G401 (cell line): ENCODE measurements at places on chromosomes 2 and 18. TPM values are rescaled to one million over a fixed set of nuclear protein-coding genes. Genes with fewer than 3 reads are reported as not detected.

CPLX4 gene
- not detected in 2 replicates for total RNA-seq

GRCh38 chr2:38207168-38207567 lies 131.2 kb upstream of the CYP1B1 start:
- DNase-seq = no peak

CIB4 gene
- total RNA-seq = not detected in 2 replicates

KANSL3 gene
- 17.7 and 33.5 TPM in 2 replicates for total RNA-seq

- DNase-seq = no peak
These were observed 41.9 kb upstream of the CCDC195 start for GRCh38 chr2:224757934-224758548.

GRCh38 chr2:88765154-88765888 lies 73.8 kb downstream of the RPIA start:
- DNase-seq = no peak

GRCh38 chr18:55219059-55219458 lies 259.8 kb upstream of the CCDC68 start:
- no peak for DNase-seq

- no peak for DNase-seq
These were observed 2.2 kb downstream of the SERPINE2 start for GRCh38 chr2:224036731-224037361.

DNA sequence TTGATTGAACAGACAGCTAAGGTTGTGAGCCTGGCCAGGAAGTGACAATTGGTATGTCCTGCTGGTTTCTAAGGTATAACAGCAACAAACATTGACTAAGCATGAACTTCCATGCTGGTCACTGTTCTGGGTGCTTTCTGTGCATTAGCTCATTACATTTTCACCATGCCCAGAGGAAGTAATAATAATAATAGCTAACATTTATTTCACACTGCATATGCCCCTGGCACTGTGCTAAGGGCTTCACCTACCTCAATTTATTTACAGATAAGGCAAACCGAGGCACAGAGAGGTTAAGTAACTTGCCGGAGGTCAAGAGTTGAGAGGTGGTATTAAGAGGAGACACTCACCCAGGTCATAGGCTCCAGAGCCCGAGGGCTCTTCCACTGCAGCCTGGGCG lies 113.6 kb downstream of the PDCL3 start:
- no peak for DNase-seq

DNA sequence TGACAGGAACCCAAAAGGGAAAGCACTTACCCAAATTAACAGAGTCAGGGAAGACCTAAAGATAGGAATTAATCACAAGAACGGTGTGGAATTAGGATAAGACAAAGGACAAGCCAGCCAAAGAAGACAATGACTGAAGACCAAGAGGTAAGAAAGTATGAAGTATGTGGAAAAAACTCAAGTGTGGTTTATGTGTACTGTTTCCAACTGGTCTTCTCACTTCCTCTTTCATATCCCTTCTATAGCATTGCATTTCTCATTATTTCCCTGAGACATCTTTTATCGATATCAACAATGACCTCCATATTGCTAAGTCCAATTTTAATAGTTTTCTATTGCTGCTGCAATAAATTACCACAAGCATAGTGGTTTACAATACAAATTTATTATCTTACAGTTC lies 313.5 kb upstream of the SLC39A10 start:
- DNase-seq = no peak

DNA sequence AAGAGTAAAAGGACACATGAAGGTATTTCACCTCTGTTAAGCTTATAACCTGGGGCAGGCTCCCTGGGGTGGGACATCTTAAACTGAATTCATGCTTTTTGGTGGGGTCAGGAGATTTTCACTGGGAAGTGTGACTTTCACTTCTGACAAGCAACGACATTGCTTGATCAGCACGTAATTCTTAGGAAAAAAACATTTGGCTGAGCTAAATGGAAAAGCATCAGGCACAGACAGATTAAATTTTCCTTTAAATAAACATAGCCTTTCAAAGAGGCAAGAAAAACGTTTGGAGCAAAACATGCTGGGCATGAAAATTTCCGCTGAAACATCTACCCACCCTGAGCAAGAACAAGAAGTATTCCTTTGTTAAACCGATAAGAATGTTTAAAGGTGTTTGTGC lies 674.0 kb upstream of the CELF4 start:
- DNase-seq = no peak

HOXD4 gene
- 1.7 TPM in 1 of 2 replicates, not detected in the other for total RNA-seq

- DNase-seq = no peak
These were observed 235.6 kb downstream of the NUP35 start for GRCh38 chr2:183359867-183360266.

GRCh38 chr2:128311755-128312341 lies 6.8 kb downstream of the HS6ST1 start:
- DNase-seq = peak; percentile 85

DNA sequence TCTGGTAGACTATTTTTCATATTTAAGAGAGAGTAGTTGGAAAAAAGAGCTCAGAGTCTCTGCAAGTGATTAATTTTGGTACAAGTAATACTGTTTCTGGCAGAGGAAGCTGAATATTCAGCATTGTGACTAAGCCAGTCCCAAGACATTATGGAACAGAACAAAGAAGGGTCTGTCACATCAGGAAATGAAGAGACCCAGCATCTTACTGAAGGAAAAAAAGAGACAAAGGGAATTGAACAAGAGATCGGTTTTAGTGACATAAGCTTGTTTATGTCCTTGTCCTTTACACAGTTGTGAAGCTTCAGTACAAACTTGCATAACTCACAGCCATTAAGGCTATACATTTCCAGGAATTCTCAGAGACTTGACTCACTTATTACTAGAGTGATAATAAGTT lies 568.5 kb upstream of the SLC8A1 start:
- DNase-seq = no peak

GPC1 gene
- total RNA-seq = 35.8 and 39.1 TPM in 2 replicates

GRCh38 chr2:144632809-144633208 lies 112.9 kb upstream of the ZEB2 start:
- DNase-seq = no peak

DNA sequence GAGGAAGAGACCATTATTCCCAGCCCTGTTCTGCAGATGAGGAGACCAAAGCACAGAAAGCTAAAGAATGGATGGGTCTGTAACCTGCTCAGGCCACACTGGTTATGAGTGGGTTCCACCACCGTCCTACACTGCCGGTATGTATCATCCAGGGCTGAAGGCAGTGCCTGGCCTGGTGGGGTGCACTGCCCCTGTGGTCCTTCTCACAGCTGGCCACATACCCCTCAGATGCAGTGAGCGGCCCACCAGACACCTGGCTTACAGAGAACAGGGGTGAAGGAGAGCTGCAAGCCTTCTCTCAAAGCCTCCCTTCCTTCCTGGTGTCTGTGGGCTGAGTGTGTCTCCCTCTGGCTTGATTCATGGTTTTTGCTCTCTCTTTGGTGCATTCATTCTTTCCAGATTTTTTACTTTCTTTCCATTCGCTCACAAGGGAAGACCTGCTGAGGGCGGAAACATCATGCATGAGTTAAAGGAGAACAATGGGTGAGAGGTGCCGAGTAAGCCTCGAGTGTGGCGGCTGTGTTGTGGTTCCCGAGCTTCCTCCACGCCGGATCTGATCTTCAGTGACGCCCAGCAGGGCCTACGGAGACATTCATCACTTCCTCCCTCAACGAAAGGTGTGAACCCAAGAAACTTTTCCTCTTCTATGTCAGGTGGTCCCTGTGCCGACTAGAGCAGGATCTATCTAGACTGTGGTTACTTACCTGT lies 62.1 kb upstream of the REL start:
- DNase-seq = no peak

CLK1 gene
- 31.6 and 35.0 TPM in 2 replicates for total RNA-seq

TEX44 gene
- total RNA-seq = not detected in 2 replicates

AOX1 gene
- total RNA-seq = not detected in 2 replicates

DNA sequence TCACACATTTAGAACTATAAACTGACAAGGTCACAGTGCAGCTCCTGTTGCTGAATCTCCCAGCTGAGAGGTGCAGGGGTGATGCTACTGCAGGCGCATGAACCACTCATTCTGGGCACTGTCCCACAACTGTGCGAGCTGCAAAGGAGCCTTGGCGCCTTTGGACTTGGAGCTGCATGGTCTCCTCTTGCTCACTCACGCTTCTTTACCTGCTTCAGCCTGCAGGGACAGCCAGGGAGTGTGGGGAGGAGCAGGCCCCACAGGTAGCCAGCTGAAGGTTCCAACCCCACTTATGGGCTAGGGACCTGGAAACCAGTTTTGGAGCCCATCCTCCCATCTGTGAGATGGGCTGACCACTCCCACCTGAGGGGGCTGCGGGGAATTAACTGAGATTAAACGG lies 75.0 kb downstream of the UXS1 start:
- DNase-seq = no peak

DNA sequence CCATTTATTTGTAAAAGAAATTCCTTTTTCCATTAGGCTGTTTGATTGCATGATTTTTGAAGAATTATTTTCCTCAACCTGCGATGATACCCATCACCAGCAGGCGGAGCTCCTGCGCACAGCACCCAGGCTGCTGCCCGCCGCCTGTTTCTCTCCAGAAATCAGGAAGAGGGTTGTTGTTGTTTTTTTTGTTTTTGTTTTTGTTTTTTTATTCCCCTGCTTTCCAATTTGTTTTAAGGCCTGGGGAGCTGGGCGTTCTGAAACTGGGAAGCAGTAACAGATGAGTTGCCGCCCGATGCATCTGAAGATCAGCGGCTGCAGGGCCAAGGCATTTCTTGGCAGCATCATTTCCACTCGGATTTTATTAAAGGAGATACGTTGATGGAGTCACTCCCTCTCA lies 132.1 kb downstream of the MBP start:
- DNase-seq = peak; percentile 39

GRCh38 chr2:26542194-26542455 lies 64.2 kb upstream of the OTOF start:
- peak; percentile 61 for DNase-seq

MAL gene
- not detected in 2 replicates for total RNA-seq

- no peak for DNase-seq
These were observed 22.6 kb upstream of the PELI1 start for GRCh38 chr2:64166637-64167420.

- no peak for DNase-seq
These were observed 178.0 kb downstream of the DLGAP1 start for GRCh38 chr18:4276953-4277585.

MAP3K19 gene
- total RNA-seq = not detected in 2 replicates

DNA sequence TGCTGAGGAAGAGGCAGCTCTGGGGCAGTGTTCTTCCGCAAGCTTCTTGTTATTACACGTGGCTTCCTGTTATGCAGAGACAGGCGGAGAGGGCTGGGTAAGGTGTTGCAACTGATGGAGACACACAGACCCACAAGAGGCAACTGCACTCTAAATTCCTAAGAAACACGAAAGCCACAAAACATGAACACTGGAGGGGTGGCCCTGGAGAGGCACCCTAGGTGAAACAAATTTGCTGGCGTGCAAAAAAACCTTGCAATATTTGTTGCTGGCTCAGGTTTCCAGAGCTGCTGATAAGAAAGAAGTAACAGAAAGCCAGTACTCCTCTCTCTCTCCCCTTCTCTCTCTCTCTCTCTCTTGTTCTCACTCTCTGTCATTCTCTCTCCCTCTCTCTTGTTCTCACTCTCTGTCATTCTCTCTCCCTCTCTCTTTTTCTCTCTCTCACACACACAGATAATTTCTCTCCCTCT lies 31.8 kb downstream of the ARHGAP25 start:
- DNase-seq = peak; percentile 3

- DNase-seq = no peak
These were observed 124.8 kb upstream of the LINC00305 start for GRCh38 chr18:64273724-64274123.

DNA sequence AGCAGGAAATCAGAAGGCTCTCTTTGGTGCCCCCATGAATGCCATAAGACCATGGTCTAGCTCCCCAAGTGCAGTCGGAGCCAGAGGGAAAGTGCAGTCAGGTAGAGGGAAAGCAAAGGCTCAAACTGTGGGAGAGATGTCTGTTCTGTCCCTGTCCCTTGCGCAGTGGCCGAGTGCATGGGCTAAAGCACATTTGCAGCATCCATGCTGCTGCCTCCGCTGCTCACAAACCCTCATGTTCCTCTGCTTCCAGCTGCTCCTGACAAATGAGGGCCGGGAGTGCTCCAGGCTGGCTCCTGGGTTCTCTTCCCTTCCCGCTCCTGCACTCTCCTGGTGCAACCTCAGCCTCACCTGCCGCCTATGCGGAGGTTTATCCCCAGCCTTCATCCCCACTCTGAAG lies 34.2 kb downstream of the SCTR start:
- DNase-seq = no peak

DNA sequence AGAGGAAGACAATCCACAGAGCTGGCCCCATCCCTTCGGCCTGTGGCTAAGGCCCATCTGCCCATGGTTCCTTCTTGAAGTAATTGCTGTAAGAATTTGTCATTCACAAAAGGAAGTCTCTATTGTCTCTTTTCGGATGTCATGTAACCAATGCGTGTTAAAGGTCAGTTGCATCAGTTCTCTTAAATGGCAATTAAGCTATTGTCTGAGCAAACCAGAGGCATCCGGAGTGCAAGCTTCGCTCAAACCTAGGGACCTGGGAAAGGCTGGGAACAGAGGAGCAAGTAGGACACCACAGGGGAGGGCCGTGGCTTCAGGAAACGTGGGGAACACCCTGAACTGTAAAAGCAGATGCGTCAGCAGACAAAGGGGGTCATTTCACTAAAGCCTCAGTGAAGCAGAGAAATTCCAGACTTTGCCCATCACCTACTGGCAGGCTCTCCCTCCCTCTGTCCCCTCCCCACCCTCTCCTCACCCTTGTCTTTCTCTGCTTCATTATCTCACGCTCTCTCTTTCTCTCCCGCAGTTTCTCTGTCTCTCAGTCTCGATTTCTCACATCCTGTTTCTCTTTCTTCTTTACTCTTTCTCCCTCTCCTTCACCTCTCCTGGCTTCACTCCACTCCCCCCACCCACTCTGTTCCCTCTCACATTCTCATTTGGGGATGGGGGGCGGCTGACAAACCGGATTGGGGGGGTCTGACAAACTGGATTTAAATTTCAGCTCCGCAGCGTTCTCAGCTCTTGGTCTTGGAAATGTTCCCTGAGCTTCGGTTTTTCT lies 204.6 kb upstream of the TNP1 start:
- no peak for DNase-seq

DNA sequence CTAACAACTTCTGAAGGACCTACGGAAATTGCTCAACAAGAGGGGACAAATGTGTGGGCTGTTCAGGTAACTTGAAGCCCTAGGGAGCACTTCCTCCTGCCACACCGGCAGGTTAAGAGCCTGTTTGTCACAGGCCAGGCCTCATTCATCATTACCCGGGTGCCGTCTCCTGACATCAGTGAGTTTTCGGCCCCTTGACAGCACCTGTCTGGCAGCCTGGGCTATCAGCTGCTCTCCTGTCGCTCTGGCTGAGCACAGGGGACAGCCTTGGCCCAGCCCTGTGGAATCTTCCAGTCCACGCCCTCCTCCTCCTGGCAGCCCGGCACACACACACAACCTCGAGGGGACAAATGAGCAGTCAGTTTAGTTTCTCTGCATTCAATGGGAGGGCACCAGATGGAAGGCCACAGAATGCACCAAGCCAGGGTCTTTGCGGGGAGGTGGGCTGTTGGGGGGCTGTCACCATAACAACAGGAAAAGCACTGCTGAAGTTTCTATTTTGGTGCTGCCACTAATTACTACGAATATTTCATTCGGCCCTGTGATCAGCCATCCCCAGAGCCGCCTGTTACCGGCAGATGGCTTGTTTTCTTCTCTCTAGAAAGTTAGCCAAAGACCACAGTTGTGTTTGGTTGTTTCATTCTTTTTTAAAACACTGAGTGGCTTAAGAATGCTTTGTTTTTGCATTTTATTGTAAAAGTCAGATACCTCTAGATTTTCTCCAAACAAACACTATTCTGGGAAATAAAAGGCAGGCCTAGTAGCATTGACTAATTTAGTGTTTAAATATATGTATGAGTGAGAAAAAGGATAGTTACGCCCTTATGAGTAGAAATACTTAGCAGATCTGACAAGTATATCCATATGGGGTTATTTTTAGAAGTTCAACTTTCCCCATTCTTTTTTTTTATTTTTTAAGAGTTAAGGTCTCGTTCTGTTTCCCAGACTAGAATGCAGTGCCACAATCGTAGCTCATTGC lies 189.9 kb upstream of the NDUFV2 start:
- DNase-seq = peak; percentile 92
